Natural killer cell treated with Interleukin-12 subunit alpha and Interleukin-12 subunit beta and Interleukin-15 and Interleukin-18, amount 100 ng/mL, for 72 hours (primary cell): ENCODE measurements at places on chromosomes 2 and 18. TPM values are rescaled to one million over a fixed set of nuclear protein-coding genes. Genes with fewer than 3 reads are reported as not detected.

Gene STEAP3
- 2.3 TPM for total RNA-seq

Gene GNAL
- total RNA-seq, result 1.2 TPM

Gene DSC1
- not detected for total RNA-seq

Gene ANKRD30BL
- not detected for total RNA-seq

Gene TMEM178A
- not detected for total RNA-seq

- DNase-seq, result no peak
- H3K27ac ChIP-seq, result no peak overlapping the region
- no peaks in the 10 kb centered on the region for H3K4me1 ChIP-seq
- no peaks in the 10 kb centered on the region for H3K27me3 ChIP-seq
- no peaks in the 10 kb centered on the region for H3K36me3 ChIP-seq
- no peak overlapping the region for H3K4me3 ChIP-seq
Measured at GRCh38 chr2:60496956-60497355, 56.5 kb downstream of the BCL11A start.

DNA sequence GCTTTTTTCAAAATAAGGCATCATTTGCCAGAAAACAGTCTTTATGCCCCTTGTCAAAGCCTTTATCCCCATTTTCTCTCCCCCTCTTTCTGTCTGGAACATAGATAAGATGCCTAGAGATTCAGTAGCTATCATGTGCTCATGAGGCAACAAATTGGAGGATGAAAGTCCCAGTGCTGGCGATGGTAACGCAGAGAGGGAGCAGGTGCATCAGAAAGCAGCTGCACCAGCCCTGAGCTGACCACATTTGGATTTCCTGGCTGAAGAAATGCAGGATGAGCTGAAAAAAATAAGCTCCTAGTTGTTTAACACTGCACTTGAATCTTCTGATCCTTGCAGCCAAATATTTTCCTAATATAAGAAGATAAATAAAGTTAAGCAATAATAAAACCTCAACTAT is 48.0 kb downstream of the LOXHD1 start:
- no peak for DNase-seq
- no peak overlapping the region for H3K27ac ChIP-seq
- no peaks in the 10 kb centered on the region for H3K36me3 ChIP-seq

DNA sequence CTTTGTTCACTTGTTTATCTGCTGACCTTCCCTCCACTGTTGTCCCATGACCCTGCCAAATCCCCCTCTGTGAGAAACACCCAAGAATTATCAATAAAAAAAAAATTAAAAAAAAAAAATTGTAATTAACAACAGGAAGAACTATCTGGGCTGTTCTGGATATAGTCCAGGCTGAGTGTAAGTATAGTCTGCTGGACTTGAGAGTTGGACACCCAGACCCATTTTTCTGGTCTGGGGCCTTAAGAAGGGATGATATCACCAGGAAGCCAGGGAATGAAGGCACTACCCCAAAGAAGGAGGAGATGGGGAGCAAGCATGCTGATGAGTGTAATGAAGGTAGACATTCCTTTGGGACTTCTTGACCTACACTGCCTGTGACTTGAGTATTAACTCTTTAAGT is 72.1 kb upstream of the ZFP36L2 start:
- H3K4me3 ChIP-seq, result no peak overlapping the region
- no peak overlapping the region for H3K27ac ChIP-seq
- no peaks in the 10 kb centered on the region for H3K36me3 ChIP-seq
- H3K4me1 ChIP-seq, result peaks cover 13% of the 10 kb centered on the region
